T-helper 1 cell (primary cell): ENCODE measurements at places on chromosomes 7 and 10.

GRCh38 chr10:102865620-102866019 lies 3.6 kb upstream of the AS3MT start:
- DNase-seq = no peak

DNA sequence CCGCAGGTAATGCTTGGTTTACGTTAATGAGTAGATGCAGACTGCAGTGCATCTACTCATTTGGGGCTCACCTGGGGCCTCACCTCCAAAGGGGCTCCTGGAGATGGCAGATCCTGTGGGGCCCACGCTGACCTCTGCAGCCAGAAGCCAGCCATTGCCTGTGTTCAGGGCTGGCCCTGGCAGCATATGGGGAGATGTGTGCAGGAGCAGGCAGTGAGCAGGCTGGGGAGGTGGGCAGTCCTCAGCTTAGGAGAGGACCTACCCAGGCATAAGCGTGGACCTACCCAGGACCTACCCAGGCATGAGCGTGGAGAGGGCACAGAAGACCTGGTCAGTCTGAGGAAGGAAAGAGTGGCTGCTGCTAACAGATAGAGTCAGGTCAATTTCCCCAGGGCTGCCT lies 178.5 kb downstream of the PTPRN2 start:
- DNase-seq = no peak

GRCh38 chr10:22655312-22655981 lies 58.9 kb downstream of the PIP4K2A start:
- peak; percentile 76 for DNase-seq

GRCh38 chr10:102673819-102674511 lies 29.7 kb downstream of the TRIM8 start:
- peak; percentile 66 for DNase-seq

DNA sequence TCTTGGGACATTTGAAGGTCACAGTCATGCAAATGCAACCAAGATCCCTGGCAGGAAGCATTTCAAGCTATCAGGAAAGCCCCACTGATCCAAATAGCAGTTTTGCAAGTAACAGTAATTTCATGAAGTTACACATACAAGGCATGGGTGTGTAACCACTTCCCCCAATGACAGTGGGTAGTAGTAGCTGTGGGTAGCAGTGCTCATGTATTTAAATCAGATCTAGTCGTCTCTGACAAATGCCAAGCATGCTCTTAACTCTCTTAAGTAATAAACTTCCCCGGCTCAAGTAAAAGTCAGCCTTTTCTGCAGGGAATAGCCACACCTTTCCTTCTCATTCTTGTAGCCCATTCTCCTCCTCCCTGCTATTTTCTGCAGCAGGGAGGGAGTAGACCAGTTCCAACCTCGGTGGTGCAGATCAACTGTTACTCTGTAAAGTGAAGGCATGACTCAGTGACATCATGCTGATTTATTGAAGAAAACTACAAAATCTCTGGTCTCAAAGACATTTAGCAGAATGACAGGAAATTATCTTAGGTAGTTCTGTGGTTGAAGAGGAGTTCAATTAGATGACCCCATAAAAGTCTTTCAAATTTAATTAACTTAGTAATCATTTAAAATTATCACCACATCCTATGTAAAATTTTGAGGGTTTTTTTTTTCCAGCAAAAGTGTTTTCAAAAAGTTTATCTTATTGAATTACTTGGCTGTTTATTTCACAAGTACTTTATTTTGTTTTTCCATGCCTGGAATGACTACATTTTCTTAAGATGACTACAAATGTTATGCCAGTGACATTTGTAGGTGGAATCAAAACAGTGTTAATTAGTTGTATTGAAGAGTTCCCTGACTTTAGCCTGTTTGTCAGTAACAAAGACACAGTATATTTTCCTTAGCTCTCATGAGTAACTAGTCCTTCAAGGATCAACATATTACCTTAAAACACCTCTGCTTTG lies 568.3 kb downstream of the INHBA start:
- DNase-seq = no peak

- DNase-seq = no peak
Observed at GRCh38 chr7:70776627-70777101, 355.3 kb upstream of the GALNT17 start.

GRCh38 chr7:114152314-114152938 lies 233.6 kb upstream of the PPP1R3A start:
- DNase-seq = no peak

GRCh38 chr10:119651514-119652360 lies 557 bp downstream of the BAG3 start:
- peak; percentile 15 for DNase-seq

DNA sequence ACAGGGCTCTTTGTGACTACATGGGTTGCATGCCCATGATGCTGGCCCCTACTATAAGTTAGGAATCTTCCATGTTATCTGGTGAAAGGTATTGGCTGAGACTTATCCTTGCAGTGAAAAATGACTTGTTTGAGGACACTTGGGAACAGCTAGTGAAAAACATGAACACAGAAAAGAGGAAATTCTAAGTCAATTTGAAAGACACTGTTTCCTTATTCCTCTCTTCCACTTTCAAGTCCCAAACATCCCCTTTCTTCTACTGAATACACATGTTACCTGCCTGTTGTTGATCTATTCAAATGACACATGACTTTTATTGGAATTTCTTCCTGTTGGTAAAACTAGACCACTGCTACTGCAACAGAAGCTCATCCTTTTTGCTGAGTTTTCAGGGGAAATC lies 29.5 kb upstream of the PRKCQ start:
- DNase-seq = no peak

- DNase-seq = no peak
Observed at GRCh38 chr7:156152390-156152789, 340.1 kb upstream of the SHH start.

DNA sequence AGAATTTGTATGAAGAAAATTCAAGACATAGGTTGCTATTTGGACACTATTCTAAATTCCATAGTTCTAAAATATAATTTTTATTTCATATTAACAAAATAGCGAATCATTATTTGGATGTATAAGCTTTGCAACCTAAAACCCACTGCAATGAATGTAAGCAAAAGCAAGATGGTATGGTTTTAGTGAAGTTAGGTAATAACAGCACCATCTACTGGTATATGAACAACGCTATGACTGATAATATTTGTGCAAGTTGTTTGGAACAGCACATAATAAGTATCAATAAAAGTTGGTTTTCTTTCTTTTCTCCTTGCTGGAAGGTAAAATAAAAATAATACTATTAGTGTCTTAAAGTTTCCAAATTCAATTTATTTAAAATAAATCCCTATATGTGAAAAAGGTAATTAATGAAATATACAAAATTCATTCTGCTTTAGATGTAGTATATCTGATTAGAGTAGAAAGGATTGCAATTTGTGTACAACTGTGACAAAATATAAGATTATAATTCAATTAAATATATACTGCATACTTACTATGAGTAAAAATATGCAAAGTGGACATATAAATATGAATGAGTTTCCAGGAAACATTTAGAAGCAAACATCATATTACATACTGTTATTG lies 79.0 kb upstream of the LSM8 start:
- no peak for DNase-seq

DNA sequence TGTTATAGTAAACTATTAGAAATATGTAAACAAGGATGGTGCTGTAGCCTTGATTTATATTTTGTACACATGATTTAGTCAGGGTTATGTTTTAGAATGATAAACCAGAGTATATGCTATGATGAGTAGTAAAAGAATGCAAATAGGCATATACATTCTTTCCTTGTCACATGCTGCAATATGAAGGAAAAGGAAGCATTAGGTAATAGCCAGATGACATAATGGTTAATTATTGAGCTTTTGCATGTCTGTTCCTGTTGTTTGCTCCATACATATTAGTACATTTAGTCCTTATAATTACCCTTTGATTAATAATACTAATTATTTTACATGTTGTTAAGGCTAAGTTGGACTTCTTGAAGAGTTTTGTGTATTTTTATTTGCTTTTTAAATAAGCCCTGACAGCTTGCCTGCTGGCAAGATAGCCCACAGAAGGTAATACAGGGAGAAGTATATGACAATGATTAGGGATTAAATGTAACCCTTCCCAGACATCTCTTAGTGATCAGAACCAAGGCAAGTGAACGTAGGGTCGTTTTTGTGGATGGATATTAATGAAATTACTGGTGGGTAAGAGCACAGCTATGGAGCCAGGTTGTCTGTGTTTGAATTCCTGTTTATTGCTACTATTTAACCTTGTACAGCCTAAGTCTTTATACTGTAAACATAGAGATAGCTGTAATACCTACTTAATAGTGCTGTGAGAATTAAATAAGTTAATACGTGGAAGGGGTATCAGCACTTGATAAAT lies 68.4 kb downstream of the PHTF2 start:
- DNase-seq = no peak

- DNase-seq = no peak
Observed at GRCh38 chr10:62000037-62000603, 98.6 kb downstream of the ARID5B start.

DNA sequence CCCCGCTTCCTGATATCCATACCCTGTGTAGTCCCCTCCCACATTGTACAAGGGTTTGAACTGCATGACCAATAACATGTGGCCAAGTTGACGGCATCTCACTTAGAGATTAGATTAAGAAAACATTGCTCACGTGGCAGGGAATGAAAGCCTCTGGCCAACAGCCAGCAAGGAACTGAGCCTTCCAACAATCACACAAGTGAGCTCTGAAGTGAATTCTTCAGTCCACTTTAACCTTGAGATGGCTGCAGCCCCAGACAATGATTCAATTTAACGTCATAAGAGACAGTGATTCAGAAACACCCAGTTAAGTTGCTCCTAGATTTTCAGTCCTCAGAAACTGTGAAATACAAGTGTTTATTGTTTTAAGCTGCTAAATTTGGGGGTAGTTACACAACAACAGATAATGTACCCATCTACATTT lies 165.9 kb upstream of the PLXNA4 start:
- no peak for DNase-seq

- no peak for DNase-seq
Observed at GRCh38 chr10:61289813-61290212, 163.4 kb downstream of the TMEM26 start.

DNA sequence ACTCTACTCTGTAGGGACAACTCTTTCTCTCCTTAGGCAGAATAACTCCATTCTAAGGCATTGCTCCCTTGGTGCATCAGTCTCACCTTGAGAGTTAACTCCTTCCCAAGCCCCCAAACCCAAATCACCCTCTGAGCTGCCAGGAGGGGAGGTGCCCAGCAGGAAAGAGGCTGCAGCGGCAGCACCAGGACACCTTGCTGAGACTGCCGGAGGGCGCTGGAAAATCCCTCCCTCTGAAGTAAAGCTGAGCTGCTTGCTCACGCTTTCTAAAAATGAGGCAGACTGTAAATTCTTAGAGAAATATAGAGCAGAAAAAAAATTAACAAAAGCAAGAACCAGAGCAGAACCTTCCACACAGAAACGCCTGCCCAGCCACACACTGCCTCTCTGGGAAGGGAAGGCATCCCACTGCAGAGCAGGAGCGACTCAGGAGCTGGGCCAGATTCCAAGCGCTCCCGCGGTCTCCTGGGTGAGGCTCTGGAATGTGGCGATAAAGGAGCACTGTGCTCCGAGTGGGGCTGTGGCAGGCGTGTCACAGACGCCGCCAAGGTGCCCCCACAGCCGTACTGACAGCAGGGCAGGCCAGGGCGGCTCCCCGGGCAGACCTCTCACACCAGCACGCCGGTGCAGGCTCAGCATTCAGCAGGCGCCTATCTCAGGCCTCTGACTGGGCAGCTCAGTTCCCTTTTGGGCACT lies 202.1 kb downstream of the TNS3 start:
- DNase-seq = no peak

DNA sequence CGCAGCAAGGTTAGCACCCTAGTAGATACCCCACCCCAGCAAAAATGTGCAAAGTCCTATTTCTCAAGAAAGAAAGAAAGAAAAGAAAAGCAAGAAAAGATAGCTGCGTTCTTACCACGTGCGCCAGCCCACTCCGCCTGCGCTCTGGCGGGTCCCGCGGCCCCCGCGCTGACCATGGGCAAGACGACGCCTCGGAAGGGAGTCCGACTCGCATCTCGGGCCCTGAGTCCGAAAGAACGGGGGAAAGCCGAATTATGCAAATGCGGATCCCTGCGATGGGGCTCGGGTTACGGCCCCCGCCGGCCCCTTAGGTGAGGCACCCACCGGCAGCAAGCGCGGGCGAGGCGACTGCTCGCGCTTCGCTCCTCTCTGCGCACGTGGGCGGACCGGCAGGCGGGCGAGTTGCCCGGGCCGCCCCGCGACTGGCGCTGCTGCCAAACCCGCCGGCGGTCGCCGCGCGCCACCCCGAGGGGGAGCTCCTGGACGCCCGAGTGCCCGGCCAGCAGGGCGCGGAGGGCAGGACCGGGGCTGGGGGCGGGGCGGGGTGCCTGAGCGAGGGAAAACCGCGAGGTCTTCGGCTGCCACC lies 2.4 kb upstream of the EGR2 start:
- DNase-seq = no peak

DNA sequence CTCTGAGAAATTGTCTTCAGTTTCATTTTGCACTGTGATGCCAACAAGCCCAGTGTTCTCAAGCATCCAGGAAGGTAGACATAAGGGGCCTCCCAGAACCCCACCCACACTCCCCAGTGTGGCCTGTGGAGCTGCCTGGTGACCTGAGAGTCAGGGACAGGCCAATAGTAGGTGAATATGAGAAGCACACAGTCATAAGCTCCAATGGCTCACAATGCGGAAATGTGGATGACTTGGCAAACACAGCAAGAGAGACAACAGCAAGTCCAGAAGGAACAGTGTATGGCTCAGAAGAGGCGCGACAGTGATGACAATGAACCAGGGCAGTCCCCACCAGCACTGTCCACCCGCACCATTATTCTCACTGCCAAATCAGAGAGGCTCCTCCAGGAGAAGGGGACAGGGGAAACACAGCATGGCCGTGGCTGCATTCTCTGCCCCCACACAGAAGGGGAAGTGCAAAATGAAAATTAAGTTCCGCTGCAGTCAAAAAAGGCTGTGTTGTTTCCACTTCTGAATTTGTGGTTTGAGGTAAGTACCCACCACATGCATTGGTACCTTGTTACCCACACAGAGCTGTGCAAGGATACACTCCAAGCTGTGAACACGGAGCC lies 419.8 kb downstream of the GRID1 start:
- no peak for DNase-seq

DNA sequence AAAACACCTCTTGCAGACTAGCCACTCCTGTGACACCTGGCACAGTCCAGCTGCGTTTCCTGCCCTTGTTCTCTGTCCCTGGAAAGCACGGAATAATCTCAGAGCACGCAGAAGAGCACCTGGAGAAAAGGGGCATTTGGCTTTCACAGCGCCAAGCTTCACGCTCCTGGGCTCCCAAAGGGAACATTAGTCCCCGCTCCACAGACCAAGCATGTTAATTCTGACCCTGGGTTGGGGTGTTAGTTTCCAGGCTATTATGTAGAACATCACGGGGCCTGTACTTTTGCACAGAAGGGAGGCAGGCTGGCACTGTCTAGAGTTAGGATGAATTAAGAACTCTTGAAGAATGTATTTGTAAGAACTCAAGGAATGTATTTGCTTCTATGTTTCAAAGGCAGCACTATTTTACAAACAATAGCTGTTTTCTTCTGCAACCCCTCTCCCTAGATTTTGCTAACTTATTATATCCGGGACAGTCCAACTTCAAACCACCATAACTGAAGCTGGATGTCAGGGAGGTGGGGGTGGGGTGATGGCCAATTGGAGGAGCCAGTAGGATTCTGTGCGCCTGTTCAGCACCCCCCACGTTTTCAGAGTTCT lies 62.2 kb upstream of the TRIM8 start:
- no peak for DNase-seq
